ENCODE measurements at places on chromosomes 1 and 21.

DNA sequence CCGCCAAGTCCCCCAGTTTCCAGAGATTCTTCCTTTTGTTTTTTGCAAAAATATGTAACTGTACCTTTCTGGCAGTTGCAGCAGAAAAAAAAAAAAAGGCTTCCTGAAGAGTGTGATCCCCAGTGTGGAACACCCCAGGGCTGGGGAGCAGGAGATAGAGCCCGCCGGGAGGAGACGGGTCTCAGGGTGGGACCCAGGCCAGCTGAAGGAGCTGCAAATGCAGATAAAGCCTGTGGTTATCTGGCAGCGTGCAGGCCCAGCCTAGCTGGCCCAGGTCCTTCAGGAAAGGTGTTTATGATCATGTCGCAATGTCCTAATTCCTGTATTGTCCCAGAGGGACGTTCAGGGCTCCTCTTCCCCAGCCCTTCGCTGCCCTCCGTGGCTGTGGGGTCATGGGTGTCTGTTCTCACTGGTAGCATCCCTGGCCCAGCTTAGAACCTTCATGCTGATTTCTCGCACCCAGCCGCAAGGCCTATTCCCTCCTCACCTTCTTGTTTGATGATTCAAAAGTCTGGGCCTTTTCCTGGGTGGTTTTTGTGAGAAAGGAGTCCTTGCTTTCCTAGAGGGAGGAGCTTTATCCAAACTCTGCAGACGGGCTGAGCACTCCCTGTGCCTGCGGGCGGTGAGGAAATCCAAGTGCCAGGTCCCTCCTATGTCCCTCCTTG lies 26.2 kb downstream of the RNF187 start:
- DNase-seq = no peak

DNA sequence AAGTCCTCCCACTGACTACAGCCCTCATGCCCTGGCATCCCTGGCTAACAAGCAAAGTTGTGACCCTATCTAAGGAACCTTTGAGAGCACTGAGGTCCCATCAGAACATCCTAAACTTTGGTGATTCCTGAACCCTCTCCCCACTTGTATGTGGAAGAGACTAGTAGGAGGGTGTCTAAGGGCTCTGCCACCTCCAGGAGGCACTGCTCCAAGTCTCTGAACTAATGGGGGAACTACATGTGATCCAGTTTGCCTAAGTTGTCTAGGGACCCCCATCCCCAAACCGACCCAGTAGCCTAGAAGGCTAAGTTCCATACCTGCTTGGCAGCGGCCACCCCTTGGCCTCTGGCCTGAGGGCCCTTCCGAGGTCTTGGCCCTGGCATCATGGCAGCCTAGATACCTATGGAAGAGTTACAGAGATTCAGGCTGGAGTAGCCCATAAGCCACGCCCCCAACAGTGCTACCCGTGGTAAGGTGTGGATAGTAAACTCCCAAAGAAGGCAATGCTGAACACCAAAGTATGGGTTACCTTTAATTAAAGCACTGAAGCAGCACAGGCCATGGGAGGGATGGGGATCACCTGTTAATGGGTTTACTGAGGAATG lies 1.7 kb downstream of the CC2D1B start:
- DNase-seq = no peak

DNA sequence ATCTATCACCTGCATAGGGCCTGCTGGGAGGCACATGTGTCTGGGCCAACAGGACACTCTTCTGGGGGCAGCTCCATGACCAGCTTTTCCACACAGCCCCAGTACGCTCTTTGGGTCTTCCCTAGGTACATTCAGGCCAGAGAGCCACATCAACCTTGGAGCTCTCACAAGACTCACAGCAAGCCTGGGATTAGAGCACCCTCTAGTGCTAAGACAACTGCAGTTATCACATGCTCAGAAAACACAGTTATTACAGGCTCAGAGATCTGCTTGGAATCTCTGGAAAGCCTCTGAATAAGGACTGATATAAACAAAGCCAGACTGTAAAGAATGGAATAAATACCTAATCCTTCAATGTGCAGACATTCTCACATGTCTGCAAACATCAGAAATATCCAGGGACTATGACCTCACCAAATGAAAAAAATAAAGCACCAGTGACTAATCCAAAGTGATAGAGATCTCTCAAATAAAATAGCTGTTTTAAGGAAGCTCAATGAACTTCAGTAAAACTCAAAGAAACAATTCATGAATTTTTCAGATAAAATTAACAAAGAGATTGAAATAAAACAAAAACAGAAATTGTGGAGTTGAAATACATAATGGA lies 563.9 kb upstream of the NR5A2 start:
- no peak for DNase-seq

- no peak for DNase-seq
Observed at GRCh38 chr1:85387781-85388180, 77.2 kb downstream of the DDAH1 start.
